ENCODE measurements at places on chromosomes 16 and 17. TPM values are rescaled to one million over a fixed set of nuclear protein-coding genes. Genes with fewer than 3 reads are reported as not detected.

Gene ACAP1
- total RNA-seq = 382 TPM

Gene FMNL1
- 469 TPM for total RNA-seq

Gene LRRC45
- 32.3 TPM for total RNA-seq

Gene CES5A
- not detected for total RNA-seq

Gene PLK1
- total RNA-seq = 75.3 TPM

Gene AP1G1
- 90.6 TPM for total RNA-seq

Gene DRC7
- not detected for total RNA-seq

Gene KDM8
- 17.3 TPM for total RNA-seq

Gene CDH1
- total RNA-seq = 0.11 TPM
